ENCODE measurements at places on chromosomes 11 and 22. TPM values are rescaled to one million over a fixed set of nuclear protein-coding genes. Genes with fewer than 3 reads are reported as not detected.

FBLN1 gene
- 57.5 TPM for total RNA-seq

PATE1 gene
- not detected for total RNA-seq

FAM111B gene
- 7.4 TPM for total RNA-seq

IGLL1 gene
- total RNA-seq: not detected

MS4A12 gene
- not detected for total RNA-seq

FAM180B gene
- not detected for total RNA-seq

SLC17A6 gene
- not detected for total RNA-seq

UBQLNL gene
- total RNA-seq: not detected

OR51B5 gene
- total RNA-seq: not detected

OR8A1 gene
- total RNA-seq: not detected

TBX10 gene
- not detected for total RNA-seq

NDUFA6 gene
- total RNA-seq: 74.2 TPM

KCNJ11 gene
- 4.7 TPM for total RNA-seq

SAA4 gene
- not detected for total RNA-seq

UBQLN3 gene
- not detected for total RNA-seq

OR51E2 gene
- not detected for total RNA-seq

TSGA10IP gene
- total RNA-seq: not detected

OR10A2 gene
- total RNA-seq: not detected

CHRNA10 gene
- 1.3 TPM for total RNA-seq

DRAP1 gene
- 196 TPM for total RNA-seq

NELL1 gene
- total RNA-seq: not detected

PNPLA5 gene
- total RNA-seq: not detected

MRTFA gene
- total RNA-seq: 64.0 TPM

C11orf16 gene
- not detected for total RNA-seq

FIBIN gene
- not detected for total RNA-seq

GRIK4 gene
- total RNA-seq: not detected

TYR gene
- not detected for total RNA-seq

EFEMP2 gene
- 1.1 TPM for total RNA-seq

TMEM25 gene
- 0.68 TPM for total RNA-seq

EXPH5 gene
- 0.05 TPM for total RNA-seq

Data from A549 treated with Hydrocortisone at 1 μM for 4 hours (cell line).